ENCODE measurements at places on chromosomes 13 and 19. TPM values are rescaled to one million over a fixed set of nuclear protein-coding genes. Genes with fewer than 3 reads are reported as not detected.

GRCh38 chr13:51838240-51838846 lies 6.6 kb downstream of the TMEM272 start:
- H3K27ac ChIP-seq: no peak overlapping the region
- no peak for DNase-seq
- no peaks in the 10 kb centered on the region for H3K27me3 ChIP-seq
- H3K36me3 ChIP-seq: no peaks in the 10 kb centered on the region
- no peak overlapping the region for H3K4me3 ChIP-seq
- no peaks in the 10 kb centered on the region for H3K4me1 ChIP-seq

- no peaks in the 10 kb centered on the region for H3K36me3 ChIP-seq
- no peak overlapping the region for H3K27ac ChIP-seq
- H3K4me1 ChIP-seq: no peaks in the 10 kb centered on the region
- no peaks in the 10 kb centered on the region for H3K27me3 ChIP-seq
- H3K4me3 ChIP-seq: no peak overlapping the region
- no peak for DNase-seq
Measured at GRCh38 chr19:5192568-5192967, 148.0 kb downstream of the PTPRS start.

Gene PVR
- 61.4 TPM for total RNA-seq

- H3K27me3 ChIP-seq: no peaks in the 10 kb centered on the region
- no peak overlapping the region for H3K27ac ChIP-seq
- H3K4me3 ChIP-seq: no peak overlapping the region
- no peak for DNase-seq
Measured at GRCh38 chr13:61094865-61095264, 320.8 kb downstream of the PCDH20 start.

Gene SULT2A1
- total RNA-seq: 2.1 TPM

DNA sequence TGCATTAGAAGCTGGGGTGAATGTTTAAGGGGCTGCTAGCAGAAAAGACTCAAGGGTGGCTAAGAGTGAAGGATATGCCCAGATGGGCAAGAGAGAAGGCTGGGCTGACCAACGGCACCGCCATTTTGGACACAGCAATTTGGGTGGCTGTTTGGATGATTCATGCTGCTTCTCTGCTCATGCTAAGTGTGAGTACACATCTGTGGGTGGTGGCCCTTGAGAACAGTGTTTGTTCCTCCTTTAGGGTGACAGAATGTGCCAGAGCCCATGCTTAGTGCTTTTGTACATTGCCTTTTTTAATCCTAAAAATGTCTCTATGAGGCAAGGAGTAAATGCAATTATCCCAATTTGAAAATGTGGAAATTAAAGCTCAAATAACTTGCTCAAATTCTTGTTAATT lies 9.8 kb downstream of the CBY2 start:
- H3K4me1 ChIP-seq: no peaks in the 10 kb centered on the region
- DNase-seq: no peak
- H3K27ac ChIP-seq: no peak overlapping the region
- H3K36me3 ChIP-seq: no peaks in the 10 kb centered on the region
- no peak overlapping the region for H3K4me3 ChIP-seq

Gene FOSB
- total RNA-seq: 511 TPM

DNA sequence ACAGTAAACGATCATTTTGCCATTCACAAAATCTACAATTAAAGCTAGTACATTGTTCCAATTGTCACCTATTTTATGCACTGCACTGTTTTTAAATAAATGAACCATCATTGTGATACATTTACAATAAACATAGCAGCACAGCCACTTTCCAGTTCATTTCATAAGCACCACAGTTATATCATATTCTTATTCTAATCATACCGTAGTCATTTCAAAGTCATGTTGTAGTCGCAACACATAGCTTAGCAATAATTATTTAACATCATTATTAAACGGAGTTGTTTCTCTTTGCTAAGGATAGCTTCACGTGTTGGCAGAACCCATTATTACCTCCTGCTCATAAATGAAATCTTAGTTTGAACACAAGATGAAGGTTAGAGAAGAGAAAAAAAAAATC lies 2.2 kb upstream of the PCDH9 start:
- H3K4me3 ChIP-seq: no peak overlapping the region
- DNase-seq: no peak
- H3K27me3 ChIP-seq: no peaks in the 10 kb centered on the region
- H3K27ac ChIP-seq: peak overlapping the region; percentile 90
- no peaks in the 10 kb centered on the region for H3K36me3 ChIP-seq
- peaks cover 5% of the 10 kb centered on the region for H3K4me1 ChIP-seq

Gene KLF1
- not detected for total RNA-seq

All from ascending aorta (tissue), 2 donors.